ENCODE measurements at places on chromosomes 6 and 20.
A peak's percentile ranks its signal among the peaks of the same experiment; 100 is the strongest.

DNA sequence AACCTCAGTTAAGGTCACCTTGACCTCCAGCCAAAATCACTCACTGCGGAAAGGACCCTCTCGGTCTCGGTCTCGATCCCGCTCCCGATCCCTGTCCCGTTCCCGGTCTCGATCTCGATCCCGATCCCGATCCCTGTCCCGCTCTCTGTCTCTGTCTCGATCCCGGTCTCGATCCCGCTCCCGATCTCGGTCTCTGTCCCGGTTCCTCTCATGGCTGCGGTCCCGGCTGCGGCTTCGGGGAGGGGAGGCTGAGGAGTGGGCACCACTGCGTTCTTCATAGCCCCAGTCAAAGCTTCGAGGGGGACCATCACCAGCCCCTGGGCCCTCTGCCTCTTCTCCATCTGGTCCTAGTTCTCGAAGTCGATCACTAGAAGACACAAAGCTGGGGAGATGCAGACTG lies 4.3 kb downstream of the NELFE start:
- DNase-seq: no peak

GRCh38 chr6:106495014-106495413 lies 134.3 kb downstream of the RTN4IP1 start:
- DNase-seq: no peak

DNA sequence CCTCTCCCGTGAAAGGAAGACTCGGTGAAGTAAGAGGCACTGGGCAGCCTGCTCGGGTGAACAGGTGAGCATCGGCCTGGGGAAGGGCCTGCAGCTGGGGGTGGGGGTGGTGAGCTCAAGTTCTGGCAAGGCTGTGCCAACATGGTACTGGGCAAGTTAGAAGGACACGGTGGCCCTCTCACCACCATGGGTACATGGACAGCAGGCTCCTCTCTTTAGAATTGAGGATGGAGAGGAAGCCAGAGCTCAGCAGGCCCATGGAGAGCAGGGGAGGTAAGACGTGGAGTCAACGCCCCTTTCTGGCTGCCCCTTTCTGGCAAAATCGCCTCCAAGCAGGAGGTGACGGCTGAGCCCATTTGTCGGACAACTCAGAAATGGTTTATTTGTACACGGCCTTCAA lies 135.6 kb downstream of the ANKRD60 start:
- DNase-seq: no peak

- DNase-seq: peak; percentile 79
Observed at GRCh38 chr20:11267131-11267761, 593.4 kb upstream of the JAG1 start.

Data from occipital lobe (tissue), 3 donors.